ENCODE measurements at places on chromosomes 12 and 14. TPM values are rescaled to one million over a fixed set of nuclear protein-coding genes. Genes with fewer than 3 reads are reported as not detected.

The KCNK13 gene
- total RNA-seq = 0.92 TPM

The LUM gene
- total RNA-seq = 257 TPM

DNA sequence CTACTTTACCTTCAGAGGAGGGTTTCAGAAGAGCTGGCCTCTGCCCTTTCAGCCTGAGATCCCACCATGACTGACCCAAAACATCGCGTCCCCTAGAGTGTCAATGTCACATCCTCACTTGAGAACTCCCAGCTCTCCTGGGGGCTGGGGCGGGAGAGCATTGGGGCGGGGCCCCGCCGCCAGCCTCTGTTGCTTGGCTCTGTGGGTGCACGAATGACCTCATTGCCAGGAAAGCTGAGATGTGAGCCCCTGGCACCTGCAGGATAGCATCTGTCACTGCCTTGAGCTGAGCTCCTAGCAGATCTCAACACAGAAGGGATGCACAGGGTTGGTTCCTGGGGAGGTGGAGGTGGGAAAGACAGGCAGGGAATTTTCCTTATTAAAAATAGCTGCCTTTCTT lies 20.6 kb upstream of the MYL2 start:
- no peaks in the 10 kb centered on the region for H3K27me3 ChIP-seq
- DNase-seq = no peak
- H3K27ac ChIP-seq = no peak overlapping the region
- no peaks in the 10 kb centered on the region for H3K36me3 ChIP-seq
- H3K4me3 ChIP-seq = no peak overlapping the region
- no peaks in the 10 kb centered on the region for H3K4me1 ChIP-seq

GRCh38 chr12:64549108-64549507 lies 61.2 kb upstream of the RASSF3 start:
- no peaks in the 10 kb centered on the region for H3K4me1 ChIP-seq
- no peaks in the 10 kb centered on the region for H3K27me3 ChIP-seq
- H3K36me3 ChIP-seq = no peaks in the 10 kb centered on the region
- no peak overlapping the region for H3K27ac ChIP-seq
- DNase-seq = no peak
- no peak overlapping the region for H3K4me3 ChIP-seq

DNA sequence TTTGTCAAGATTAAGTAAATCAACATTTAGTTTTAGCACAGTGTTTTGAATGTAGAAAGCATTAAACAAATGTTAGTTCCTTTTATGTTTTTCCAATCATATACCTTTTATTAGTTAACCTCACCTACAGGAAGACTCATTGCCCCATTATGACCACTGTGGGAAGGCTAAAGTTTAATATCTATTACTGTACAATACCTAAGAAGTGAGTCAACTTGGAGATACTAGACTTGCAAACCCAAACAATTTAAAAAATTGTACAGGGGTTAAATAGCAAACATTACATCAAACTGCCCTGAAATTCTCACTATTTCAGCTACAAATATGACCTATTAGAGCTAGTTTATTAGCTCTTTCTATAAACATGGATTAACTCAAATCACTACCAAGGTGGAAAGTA lies 8.6 kb upstream of the G2E3 start:
- H3K4me1 ChIP-seq = no peaks in the 10 kb centered on the region
- DNase-seq = no peak
- no peak overlapping the region for H3K27ac ChIP-seq
- H3K27me3 ChIP-seq = no peaks in the 10 kb centered on the region

- H3K27me3 ChIP-seq = no peaks in the 10 kb centered on the region
- H3K27ac ChIP-seq = peak overlapping the region; percentile 85
- H3K4me1 ChIP-seq = peaks cover 63% of the 10 kb centered on the region
- H3K4me3 ChIP-seq = no peak overlapping the region
- peaks cover 7% of the 10 kb centered on the region for H3K36me3 ChIP-seq
Measured at GRCh38 chr14:77103951-77104350, 5.9 kb downstream of the CIPC start.

- DNase-seq = no peak
- no peak overlapping the region for H3K4me3 ChIP-seq
Measured at GRCh38 chr12:25311506-25311905, 60.8 kb upstream of the KRAS start.

GRCh38 chr14:77105145-77105939 lies 7.3 kb downstream of the CIPC start:
- H3K4me3 ChIP-seq = no peak overlapping the region
- H3K27ac ChIP-seq = peak overlapping the region; percentile 98
- H3K36me3 ChIP-seq = peaks cover 15% of the 10 kb centered on the region

DNA sequence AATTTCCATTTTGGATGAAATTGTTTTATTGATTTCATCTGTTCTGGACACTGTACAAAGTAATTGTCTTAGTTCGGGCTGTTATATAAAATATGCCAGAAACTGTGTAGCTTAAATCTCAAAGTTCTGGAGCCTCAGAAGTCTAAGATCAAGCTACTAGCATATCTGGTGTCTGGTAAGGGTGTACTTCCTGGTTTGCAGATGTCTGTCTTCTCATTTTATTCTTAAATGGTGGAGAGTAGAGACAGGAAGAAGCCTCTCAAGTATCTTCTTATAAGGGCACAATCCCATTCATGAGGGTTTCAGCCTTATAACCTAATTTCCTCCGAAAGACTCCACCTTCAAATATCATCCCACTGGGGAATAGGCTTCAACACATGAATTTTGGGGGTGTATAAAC lies 51.3 kb downstream of the MON2 start:
- H3K27me3 ChIP-seq = no peaks in the 10 kb centered on the region
- H3K27ac ChIP-seq = no peak overlapping the region
- H3K4me3 ChIP-seq = no peak overlapping the region
- H3K36me3 ChIP-seq = no peaks in the 10 kb centered on the region
- no peak for DNase-seq

GRCh38 chr12:1186298-1186697 lies 195.3 kb downstream of the ERC1 start:
- no peak for DNase-seq
- H3K4me1 ChIP-seq = no peaks in the 10 kb centered on the region
- H3K27me3 ChIP-seq = no peaks in the 10 kb centered on the region
- peaks cover 3% of the 10 kb centered on the region for H3K36me3 ChIP-seq
- no peak overlapping the region for H3K27ac ChIP-seq
- H3K4me3 ChIP-seq = no peak overlapping the region
